Astrocyte of the cerebellum (primary cell): ENCODE measurements at places on chromosomes 2 and 18.

DNA sequence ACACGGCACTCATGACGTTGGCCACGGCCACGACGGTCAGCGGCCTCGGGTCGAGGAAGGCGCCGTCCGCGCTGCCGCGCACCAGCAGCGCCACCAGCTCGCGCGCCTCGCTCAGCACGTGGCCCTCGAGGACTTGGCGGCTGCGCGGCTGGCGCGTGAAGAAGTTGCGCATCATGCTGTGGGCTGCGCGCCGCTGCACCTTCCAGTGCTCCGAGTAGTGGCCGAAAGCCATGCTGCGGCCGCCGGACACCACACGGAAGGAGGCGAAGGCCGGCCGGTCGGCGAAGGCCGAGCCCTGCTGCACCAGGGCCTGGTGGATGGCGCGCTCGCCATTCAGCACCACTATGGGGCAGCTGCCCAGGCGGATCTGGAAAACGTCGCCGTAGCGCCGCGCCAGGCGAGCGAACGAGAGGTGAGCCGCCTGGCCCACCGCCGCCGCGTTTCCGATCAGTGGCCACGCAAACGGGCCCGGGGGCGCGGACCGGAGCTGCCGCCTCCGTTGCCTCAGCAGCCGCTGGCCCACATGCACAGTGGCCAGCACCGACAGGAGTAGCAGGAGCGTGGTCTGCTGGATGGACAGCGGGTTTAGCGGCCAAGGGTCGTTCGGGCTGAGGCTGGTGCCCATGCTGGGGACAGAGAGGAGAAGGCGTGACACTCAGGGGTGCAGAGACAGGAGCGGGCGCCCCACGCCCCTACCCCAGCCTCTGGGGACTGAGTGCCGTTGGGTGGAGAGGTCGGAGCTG is 1.0 kb downstream of the CYP1B1 start:
- no peak for DNase-seq

GRCh38 chr2:83234246-83234645 is 1224.8 kb downstream of the SUCLG1 start:
- DNase-seq, result no peak

- DNase-seq, result no peak
Measured at GRCh38 chr2:219081701-219082331, 21.1 kb upstream of the IHH start.

- peak; percentile 39 for DNase-seq
Measured at GRCh38 chr2:70871398-70872211, 36.0 kb upstream of the CD207 start.

- no peak for DNase-seq
Measured at GRCh38 chr2:164697688-164698461, 76.6 kb upstream of the GRB14 start.

- no peak for DNase-seq
Measured at GRCh38 chr2:62431512-62431911, 74.5 kb downstream of the TMEM17 start.

- DNase-seq, result no peak
Measured at GRCh38 chr2:150475479-150476250, 11.8 kb downstream of the RND3 start.

- no peak for DNase-seq
Measured at GRCh38 chr2:231384970-231385369, 10.5 kb upstream of the B3GNT7 start.
